Cerebellum (tissue), 4 donors: ENCODE measurements at places on chromosomes 5 and 9. TPM values are rescaled to one million over a fixed set of nuclear protein-coding genes. Genes with fewer than 3 reads are reported as not detected.

ATOX1 gene
- 24.4 TPM for total RNA-seq

LHX2 gene
- total RNA-seq = 0.64 TPM

ROPN1L gene
- 3.2 TPM for total RNA-seq

PCDHAC2 gene
- total RNA-seq = 34.8 TPM

STK10 gene
- total RNA-seq = 19.1 TPM

CDX1 gene
- total RNA-seq = not detected

SURF2 gene
- total RNA-seq = 11.0 TPM

TPPP gene
- 12.2 TPM for total RNA-seq

TLX3 gene
- 5.2 TPM for total RNA-seq

ARHGEF37 gene
- 4.6 TPM for total RNA-seq

GDF9 gene
- 0.54 TPM for total RNA-seq

ANKRD18A gene
- total RNA-seq = 7.3 TPM

CCNO gene
- not detected for total RNA-seq

GADD45G gene
- total RNA-seq = 6.9 TPM

GRXCR2 gene
- not detected for total RNA-seq

ASS1 gene
- total RNA-seq = 37.8 TPM

TERT gene
- not detected for total RNA-seq

CDKN2AIPNL gene
- total RNA-seq = 26.9 TPM

TTC16 gene
- not detected for total RNA-seq

OR1L1 gene
- total RNA-seq = not detected

OR1Q1 gene
- total RNA-seq = not detected

SCGB3A2 gene
- total RNA-seq = not detected

TAF1L gene
- total RNA-seq = not detected

GARNL3 gene
- total RNA-seq = 87.7 TPM
